ENCODE measurements at places on chromosomes 4 and X.

- no peak for DNase-seq
These were observed 15.8 kb downstream of the DCUN1D4 start for GRCh38 chr4:51858605-51859202.

DNA sequence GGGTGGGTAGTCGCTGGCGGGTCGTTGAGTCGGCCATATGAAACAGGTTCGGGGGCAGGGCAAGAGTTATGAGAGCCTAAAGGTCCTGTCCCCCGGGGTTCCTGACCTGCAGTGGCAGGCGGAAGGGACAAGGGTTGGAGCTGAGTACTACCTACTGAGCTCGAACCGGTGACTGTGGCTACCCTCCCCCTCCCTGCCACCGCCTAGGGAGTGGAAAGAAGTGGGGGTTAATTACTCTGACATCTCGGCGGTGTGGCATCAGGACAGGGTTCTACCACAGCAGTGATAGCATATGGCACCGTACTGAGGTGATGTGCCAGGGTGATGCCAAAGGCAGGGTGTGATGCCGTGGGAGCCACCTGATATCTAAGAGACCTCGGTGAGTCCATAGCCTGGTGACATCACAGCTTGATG, 307 bp downstream of the ATG4A start:
- DNase-seq, result peak; percentile 43

DNA sequence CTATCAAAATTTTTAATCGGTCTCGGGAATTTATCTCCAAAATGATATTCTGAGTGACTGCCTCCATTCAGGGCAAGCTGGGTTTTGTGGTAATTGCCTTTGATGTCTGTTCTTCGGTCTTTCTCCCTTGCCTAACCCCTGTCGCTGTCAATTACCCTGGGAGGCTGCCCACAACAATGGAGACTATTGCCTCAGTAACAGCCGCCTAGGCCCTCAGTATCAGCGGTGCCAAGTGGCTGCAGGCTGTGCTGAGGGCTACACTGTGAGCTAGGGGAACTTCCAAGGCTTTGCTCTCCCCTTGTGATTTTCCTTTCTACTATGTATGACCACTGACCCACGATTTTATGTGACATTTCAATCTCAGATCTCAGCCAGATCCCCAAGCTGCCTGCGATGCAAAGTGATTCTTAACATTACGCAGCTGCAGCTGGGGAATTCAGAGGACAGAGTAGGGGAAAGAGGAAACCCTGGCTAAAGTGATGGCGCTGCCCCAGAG, 36.3 kb upstream of the REST start:
- DNase-seq, result no peak

DNA sequence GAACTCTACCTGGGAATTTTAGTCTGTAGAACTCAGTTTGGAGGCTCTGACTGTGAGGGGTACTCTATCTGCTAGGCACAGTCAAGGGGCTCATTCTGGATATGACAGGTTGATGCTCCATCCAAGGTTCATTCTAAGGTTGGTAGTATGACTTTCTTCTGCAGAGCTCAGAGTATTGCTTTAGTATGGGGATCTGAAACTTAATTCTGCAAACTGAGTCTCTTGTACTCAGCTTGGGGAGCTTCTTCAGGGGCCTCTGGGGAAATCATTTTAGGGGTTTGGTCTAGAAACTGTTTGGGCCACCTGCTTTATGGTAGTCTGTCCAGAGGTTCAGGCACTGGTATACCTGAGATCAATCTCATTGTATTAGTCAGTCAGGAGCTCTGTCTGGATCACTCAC, 9.7 kb upstream of the TSR2 start:
- no peak for DNase-seq

DNA sequence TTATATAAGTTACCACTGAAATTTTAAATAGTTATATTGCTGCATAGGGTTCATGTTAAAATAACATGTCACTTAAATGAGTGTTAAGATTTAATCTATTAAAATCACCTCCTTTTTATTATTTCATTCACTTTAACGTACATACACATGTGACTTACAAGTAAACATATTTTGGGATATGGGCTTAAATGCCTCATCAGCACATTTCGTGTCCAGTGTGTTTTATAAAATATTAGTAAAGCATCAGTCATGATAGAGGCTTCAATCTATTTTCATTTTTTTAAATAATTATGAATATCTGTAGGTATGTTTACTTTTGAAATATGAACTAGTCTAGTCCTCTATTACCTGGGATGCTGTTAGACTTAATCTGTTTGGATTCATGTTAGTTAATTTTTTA, 143.6 kb downstream of the NPNT start:
- no peak for DNase-seq

GRCh38 chrX:129637217-129638109, 17.3 kb downstream of the APLN start:
- DNase-seq, result peak; percentile 77

GRCh38 chr4:185894481-185894880, 82.5 kb upstream of the SORBS2 start:
- DNase-seq, result no peak

DNA sequence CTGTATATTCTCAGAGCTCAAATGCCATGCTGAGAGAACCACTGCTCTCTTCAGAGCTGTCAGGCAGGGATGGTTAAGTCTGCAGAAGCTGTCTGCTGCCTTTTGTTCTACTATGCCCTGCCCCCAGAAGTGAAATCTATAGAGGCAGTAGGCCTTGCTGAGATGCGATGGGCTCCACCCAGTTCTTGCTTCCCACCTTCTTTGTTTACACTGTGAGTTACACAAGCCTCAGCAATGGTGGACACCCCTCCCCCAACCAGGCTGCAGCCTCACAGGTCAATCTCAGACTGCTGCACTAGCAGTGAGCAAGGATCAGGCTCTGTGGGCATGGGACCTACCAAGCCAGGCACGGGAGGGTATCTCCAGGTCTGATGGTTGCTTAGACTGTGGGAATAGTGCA, 271.6 kb downstream of the CENPC start:
- DNase-seq, result no peak

DNA sequence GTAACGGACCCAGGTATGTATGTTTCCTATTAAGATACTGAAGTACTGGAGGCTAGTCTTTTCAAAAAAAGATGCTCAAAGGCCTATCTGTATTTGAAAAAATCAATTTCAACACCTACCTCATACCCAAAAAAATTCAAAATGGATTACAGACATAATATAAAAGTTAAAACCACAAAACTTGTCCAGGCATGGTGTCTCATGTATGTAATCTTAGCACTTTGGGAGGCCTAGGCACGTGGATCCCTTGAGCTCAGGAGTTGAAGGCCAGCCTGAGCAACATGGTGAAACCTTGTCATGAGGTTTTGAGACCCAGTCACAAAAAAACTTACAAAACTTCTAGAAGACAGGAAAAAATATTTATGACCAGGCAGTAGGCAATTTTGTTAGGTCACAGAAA, 16.7 kb downstream of the RBMX start:
- no peak for DNase-seq

- DNase-seq, result no peak
These were observed 24.3 kb downstream of the TMEM255A start for GRCh38 chrX:120286733-120287512.

GRCh38 chr4:89296399-89296798, 11.2 kb downstream of the GPRIN3 start:
- no peak for DNase-seq

- DNase-seq, result no peak
These were observed 2.4 kb upstream of the SPARCL1 start for GRCh38 chr4:87531621-87532020.

DNA sequence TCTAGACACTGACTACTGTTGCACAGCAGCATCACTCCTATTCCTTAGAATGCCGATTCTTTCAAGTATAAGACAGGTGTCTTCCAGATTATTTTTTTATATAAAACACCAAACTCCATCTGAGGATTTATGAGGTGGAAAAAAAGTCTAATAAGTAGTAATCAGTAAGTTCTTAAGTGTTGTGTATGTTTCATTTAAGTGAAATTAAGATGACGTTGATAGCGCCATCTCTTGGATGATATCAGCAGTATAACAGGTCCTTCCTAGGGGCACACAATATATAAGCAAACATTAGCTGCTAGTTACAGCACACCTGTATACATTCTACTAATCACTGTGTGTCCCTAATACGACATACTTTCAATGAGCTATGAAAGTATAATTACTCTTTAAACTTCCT, 99.6 kb upstream of the STS start:
- no peak for DNase-seq

DNA sequence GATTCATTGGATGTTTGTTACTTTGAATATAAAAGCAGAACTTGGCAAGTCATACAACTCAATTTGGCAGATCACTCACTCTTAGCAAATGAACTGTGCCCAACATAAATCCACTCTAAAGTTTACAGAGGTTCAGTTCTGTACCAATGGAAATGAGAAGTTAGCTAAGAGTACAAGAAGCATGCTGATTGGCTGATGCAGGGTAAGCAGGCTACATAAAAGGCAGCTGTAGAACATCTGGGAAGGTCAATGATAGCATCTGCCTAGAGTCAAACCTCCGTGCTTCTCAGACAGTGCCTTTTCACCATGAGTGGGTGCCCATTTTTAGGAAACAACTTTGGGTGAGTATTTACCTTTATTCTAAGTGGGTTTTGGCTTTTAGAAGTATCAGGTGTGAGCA, at the start of gene TDO2:
TDO2 (plus strand) TSS at position 244 of the 400 bp plus-strand sequence; CDS start at position 307, 63 bp downstream.
- no peak for DNase-seq

GRCh38 chr4:182343453-182343852, 100.3 kb downstream of the TENM3 start:
- no peak for DNase-seq

GRCh38 chr4:25552580-25553271, 102.9 kb upstream of the SLC34A2 start:
- no peak for DNase-seq
